ENCODE measurements at places on chromosomes 2 and 18. TPM values are rescaled to one million over a fixed set of nuclear protein-coding genes. Genes with fewer than 3 reads are reported as not detected.

DNA sequence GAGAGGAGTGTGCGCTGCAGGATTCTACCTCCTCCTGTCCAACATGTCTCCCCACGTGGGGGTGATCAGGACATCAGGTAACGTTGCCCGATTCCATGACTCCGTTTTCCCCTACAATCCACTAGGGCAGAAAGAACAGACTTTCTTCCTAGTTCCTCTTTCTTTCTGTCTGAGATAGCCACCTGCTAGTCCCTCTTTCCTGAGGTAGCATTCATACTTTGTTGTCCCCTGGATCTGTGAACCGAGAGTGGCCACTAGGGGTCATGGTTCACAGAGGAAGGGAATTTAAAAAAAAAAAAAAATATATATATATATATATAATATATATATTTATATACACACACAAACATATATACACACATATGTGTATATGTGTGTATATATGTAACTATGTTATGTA is 210.0 kb upstream of the ZNF521 start:
- no peak for DNase-seq

- DNase-seq, result no peak
Observed at GRCh38 chr2:160207804-160208654, 8.0 kb upstream of the ITGB6 start.

DNA sequence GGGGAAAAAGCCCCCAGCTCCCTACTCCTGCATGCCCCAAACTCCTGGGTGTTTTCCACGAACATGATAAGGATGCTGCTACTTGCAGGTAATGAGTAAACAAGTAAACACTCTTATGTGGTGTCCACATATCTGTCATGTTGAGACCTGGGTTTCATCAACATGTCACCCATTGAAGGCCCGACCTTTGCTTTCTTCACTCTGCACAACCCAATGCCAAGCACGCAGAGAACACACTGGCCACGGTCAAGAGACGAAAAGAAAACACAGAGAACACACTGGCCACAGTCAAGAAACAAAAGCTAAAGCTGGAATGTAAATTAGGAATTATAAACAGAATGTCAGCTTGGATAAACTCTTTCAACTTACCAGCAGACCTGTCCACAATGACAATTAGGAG is 143.1 kb downstream of the TTC32 start:
- DNase-seq, result no peak

The PJVK gene
- total RNA-seq, result 3.1 TPM

DNA sequence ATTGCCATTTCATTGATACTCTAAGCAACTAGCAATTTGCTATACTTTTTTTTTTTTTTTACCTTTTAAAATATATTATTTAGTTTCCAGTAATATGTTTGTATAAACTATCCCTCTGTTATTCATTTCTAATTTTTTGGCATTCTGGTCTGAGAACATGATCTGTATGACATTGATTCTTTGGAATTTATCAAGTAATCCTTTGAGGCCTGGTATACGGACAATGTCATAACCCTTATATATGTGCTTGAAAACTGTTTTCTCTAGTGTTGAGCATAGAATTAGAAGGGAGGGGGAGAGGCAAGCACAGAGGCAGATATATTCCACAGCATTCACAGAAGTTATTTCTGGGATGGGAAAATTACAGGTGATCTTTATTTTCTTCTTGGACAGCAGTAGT is 48.2 kb upstream of the POLE4 start:
- DNase-seq, result no peak

- DNase-seq, result no peak
Observed at GRCh38 chr2:118589721-118590120, 257.7 kb downstream of the EN1 start.

DNA sequence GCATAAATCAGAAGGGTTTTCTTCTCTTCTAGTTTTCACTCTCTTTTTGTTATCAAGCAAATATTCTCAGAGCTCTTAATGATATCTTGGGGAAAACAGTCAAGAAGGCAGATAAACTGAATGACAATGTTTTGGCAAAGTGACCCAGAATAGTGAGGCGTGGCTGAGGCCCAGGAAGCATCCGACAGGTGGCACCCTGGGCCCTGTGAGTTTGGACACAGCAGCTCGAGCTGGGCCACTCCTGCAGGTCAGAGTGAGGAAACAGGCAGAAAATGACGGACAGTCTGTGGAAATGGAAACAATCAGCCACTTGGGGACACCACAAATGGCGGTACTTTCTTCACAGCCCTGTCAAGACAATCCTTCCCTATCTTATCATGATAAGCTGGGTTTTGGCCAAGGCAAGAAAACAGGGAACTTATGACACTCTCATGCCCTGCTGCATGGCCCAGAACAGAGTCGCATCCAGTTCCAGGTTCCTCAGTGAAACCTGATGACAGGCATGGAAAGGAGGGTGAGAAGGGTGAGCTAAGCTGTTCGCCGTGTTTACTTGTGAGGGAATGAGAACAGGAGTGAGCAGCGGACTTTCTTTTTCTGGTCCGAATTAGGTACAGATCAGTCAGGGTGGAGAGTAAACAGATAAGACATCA is 32.1 kb downstream of the MRPL44 start:
- DNase-seq, result no peak

DNA sequence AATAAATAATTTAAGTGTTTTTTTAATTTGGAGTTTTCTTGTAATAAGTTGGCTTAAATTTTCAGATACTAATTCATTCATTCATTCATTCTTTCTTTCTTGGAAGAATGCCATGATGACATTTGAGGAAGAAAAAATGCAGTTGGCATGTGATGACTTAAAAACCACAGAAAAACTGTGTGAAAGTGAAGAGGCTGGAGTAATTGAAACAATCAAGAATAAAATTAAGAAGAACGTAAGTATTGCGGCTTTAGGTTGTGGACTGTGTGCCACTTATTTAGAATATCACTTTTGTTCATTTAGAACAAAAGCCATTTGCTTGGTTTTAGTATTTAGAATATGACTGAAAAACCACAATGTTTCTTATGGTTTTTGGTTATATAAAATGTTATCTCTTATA is 51.4 kb downstream of the TTC39C start:
- no peak for DNase-seq

DNA sequence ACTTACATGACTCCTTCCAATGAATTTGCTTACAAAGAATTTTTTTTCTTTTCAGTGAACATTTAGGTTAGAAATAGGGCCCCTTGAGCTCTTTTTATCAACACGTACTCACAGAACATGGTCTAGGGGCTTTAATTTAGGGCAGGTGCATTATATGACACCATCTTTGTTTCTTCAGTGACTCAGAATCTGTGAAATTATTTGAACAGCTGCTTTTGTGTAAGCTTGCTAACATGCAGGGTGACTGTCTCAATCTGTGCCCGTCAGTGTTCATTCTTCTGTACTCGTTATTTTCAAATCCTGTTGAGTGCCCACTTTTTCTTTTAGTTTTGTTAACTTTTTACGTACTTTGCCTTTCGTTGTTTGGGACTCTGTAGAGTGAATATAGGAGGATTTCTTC is 52.8 kb upstream of the CABYR start:
- DNase-seq, result no peak

DNA sequence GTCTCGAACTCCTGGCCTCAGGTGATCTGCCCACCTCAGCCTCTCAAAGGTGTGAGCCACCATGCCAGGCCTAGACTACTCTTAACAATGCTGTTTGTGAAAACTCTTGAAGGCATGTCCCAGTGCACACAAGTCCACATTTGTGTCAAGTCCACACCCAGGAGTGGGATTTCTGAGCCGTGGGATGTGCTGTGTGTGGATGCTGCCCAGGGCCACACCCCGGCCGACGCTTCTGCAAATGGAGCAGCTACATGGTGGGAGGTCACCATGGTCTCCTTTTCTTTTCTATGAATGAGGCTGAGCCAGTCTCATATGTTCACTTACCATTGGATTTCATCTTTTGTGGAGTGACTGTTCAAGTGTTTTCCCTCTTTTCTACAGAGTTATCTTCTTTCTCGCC is 15.8 kb downstream of the SNED1 start:
- DNase-seq, result no peak

- no peak for DNase-seq
Observed at GRCh38 chr2:10930721-10931516, 19.2 kb downstream of the KCNF1 start.

DNA sequence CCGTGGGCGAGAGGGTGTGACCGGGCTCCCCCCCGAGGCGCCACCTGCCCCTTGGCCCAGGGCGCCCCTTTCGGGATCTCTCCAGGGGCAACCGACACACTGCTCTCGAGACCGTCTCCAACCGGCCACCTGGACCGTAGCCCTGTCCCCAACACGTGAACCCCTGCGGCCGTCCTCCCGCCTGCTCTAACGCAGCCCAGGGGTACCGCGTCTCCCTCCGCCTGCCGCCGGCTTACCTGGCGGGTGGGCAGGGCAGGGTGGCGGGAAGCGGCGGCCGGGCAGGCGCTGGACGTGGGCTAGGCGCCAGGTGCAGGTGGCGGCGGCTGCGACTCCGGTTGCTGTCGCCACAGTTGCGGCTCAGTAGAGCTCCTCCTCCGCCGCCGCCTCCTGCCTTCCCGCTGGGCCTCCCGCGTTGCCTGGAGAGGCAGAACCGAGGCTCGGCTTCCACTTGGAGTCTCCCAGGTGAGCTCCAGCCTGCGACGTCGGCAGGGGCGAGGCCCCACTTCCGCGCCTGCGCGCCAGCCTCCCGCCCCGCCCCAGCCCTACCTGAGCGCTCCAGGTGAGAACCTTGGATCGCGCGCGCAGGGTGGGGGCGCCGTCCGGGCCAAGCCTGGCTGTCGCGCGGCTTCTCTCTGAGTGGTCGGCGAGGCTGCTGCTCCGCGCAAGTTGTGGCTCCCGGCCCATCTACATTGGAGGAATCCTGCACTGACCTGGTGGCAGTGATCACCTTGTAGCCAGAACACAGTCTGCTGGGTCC is at the start of gene GALNT3:
Gene GALNT3 (minus strand): TSS at position 469 of the 757 bp plus-strand sequence. CDS start 23,547 bp downstream, outside the sequence.
- peak; percentile 58 for DNase-seq

The EVA1A gene
- total RNA-seq, result not detected

- DNase-seq, result no peak
Observed at GRCh38 chr2:175187378-175187777, 5.9 kb upstream of the ATP5MC3 start.

GRCh38 chr2:164779383-164780057 is 62.1 kb downstream of the COBLL1 start:
- no peak for DNase-seq

DNA sequence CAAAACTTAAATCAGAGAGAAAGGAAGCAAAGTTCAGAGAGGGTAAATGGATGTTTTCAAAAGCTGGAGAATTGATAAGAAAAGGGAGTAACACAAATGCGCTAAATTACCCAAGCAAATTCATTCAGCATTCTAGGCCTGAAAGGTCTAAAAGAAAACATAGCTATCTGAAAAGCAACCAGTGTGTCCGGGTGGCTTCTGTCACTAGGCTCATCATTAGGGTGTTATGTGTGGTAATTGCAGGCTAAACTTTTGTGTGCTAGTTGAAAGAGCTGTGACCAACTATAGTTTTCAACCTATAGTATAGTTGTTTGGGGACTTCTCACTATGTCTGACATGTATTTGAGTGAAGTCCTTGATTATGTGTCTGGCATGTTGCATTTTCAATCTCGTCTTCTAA is 839.6 kb upstream of the ZEB2 start:
- no peak for DNase-seq

- no peak for DNase-seq
Observed at GRCh38 chr18:44732238-44732563, 51.5 kb downstream of the SETBP1 start.

DNA sequence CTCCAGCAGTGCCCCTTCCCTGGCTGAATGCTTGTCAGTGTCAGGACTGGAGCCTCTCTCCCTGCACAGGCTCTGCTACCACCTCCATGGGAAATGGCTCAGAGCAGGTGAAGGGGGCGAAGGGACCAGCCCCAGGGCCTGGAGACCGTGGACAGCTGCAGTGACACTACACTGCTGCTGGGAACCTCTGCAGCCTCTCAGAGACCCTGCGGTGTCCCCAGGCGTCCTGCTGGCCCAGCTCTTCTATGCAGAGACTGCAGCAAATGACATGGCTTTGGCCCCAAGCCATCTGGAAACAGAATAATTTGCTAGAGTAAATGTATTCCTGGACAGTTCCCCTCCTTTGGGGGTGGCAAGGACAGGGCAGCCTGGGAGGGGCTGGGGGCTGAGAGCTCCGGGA is 53.2 kb downstream of the CIB4 start:
- no peak for DNase-seq
